ENCODE measurements at places on chromosomes 11 and 22. TPM values are rescaled to one million over a fixed set of nuclear protein-coding genes. Genes with fewer than 3 reads are reported as not detected.

- DNase-seq = no peak
Observed at GRCh38 chr22:37326726-37327125, 44.4 kb downstream of the CYTH4 start.

- DNase-seq = no peak
Observed at GRCh38 chr11:31783252-31783651, 27.9 kb downstream of the PAX6 start.

- DNase-seq = no peak
Observed at GRCh38 chr11:9146477-9146876, 55.1 kb upstream of the SCUBE2 start.

DNA sequence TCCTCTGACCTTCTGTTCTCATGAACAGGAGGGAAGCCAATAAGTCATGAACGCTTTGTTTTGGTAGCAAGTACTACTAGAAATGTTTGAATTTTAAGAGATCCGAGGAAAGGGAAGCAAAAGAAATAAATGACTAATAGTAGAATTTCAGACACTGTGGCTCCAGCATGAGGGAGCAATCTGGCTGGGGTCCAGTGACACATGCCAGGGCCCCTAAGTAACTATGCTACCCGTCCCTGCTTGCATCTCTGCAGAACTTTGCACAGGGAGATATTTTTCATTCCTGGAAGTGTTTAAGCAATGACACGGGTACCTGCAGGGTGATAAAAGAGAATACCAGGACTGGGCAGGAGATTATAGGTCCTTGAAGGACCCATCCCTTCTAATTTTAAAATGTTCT is 7.3 kb upstream of the ADAMTS8 start:
- DNase-seq = no peak

DNA sequence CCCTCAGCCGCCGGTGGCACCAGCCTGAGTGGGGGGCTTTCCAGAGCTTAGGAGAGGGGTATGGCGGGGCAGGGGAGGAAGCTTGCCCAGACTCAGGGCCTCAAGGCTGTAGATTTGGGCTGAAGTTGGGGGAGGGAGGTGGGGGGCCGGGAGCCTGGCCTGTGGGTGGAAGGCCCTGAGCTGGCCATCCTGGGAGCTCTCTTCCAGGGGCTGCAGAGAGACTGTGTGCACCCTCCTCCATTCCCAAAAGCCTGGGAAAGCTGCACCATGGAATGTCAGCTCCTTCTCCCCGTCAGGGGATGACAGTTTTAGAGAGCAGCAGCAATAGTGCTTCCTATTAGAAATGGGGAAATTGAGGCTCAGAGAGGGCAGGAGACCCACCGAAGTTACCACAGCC is 1.0 kb downstream of the SYT12 start:
- DNase-seq = no peak

MYO7A gene
- 1.0 TPM for polyA plus RNA-seq

DNA sequence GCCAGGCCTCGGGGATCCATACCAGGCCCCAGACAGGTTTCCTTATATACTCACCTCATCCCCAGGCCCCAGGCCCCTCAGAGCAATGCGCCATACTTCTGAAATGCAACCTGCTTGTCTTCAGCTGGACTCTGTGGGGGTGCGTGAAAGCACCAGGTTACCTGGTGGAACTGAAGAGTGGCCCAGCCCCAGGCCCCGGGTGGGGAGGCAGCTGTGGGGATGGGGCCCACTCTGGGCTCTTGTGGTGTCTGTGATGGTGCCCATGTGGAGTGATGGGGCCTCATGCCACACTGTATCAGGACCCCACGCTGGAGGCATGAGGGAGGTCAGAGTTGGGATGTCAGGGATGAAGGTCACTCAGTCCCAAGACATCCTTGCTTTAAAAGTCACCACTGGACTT is 999.0 kb downstream of the BRD1 start:
- no peak for DNase-seq

- DNase-seq = no peak
Observed at GRCh38 chr11:93188726-93189125, 9.1 kb downstream of the SLC36A4 start.

- DNase-seq = peak; percentile 43
Observed at GRCh38 chr11:62974848-62975522, 9.8 kb downstream of the SLC22A6 start.

SEZ6L gene
- 0.04 TPM for polyA plus RNA-seq

DNA sequence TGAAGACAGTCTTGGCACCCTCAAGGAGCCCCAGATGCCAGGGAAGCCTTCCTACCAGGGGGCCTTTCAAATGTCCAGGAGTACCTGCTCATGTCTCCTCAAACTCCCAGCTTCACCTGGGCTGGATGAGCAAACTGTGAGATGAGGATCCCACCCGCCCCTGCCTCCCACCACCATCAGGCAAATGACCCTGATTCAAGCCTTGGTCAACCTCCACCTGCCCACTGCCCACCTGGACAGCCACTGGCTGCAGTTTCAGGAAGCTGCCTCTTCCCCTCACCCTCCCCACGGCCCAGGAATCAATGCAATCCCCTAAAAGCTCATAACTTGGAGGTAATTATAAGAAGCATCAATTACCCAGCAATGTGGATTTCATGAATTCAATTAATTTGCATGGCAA is 122.7 kb downstream of the BUD13 start:
- DNase-seq = no peak

- DNase-seq = no peak
Observed at GRCh38 chr22:44405661-44406060, 92.4 kb downstream of the RTL6 start.

- DNase-seq = no peak
Observed at GRCh38 chr11:127275774-127276173, 275.2 kb upstream of the KIRREL3 start.

RIMBP3C gene
- not detected for polyA plus RNA-seq

DNA sequence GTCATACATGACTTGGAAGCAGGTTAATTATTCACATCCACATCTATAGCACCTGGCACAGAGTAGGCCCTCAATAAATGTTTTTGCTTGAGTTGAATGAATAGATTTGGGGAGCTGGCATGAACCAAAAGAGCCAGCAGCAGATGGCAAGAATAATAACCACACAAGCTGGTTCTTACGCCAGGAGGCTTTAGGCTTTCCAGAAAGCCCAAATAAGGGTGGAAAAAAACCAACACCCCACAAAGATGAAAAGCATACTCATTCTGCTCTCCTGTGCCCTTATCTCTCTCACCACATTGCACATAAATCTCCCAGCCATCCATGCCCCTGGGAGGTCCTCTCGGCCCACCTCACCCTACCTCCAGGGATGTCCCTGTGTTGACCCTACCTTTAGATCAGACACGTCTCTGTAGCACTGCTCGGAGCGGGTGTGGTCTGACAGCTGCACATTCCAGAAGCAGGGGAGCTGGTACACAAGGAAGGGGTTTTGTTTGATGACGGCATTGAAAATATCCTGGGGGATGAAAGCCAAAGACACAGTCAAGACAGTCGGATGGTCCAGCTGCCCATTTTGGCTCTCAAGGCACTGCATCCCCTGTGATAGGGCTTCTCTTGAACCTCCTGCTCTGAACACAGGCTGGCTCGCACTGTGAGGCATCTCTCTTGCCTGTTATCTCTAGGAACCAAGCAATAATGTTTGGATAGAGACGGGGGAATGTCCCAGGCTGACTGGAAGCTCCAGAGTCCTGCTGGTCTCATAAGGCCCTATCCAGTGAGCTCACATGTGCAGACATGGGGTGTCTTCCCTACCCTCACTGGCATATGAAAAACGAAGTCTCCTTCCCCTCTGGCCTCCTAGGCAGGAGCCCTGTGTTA is 323.6 kb upstream of the SYN3 start:
- DNase-seq = no peak

DNA sequence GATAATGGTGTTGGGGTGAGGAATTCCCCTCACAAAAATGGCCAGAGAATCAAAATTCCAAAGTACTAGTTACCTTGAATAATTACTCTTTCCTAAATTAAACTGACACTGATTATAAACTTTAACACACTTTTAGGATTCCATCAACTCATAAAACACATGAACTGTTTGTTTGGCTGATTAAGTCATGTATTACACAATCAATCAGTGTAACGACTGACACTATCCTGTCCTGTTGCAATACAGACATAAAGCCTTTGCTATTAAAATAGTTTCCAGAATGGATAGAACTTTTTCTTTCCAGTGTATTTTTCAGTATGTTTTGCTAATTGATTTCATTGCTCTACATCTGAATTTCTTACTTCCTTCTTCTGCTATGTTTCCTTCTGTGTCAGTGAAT is 1709.4 kb upstream of the RAG2 start:
- DNase-seq = no peak

GRCh38 chr11:32902089-32902665 is 9.6 kb downstream of the QSER1 start:
- DNase-seq = no peak

- no peak for DNase-seq
Observed at GRCh38 chr22:38865201-38866023, 6.6 kb downstream of the CBX6 start.

DNA sequence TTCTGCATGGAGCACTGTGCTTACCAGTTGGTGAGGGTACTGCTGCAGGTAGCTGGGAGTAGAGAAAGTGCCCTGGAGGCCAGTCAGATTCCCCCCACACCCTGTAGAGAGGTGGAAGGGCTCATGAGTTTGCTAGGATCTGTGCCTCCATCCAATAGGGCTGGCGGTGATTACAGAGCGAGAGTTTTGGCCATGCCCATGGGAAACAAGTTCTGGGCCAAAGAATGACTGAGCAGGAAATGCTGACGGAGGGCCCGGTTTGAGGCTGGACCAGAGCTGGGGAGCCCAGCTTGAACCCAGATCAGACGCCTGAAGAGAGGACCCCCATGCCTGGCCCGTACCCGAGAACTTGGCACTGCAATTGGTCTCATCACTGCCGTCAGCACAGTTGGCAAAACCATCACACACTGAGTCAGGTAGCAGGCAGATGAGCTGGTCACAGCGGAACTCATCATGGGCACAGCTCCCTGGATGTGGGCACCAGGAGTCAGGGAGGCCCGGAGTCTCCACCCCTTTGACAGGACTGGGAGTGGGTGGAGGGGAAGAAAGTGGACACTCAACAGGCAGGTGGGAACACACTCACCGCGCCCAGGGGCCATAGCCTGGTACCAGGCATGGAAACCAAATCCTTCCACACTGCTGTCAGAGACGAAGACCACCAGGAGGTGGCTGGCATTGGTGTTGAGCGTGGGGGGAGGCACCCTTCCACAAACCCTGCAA is 2.1 kb downstream of the MFRP start:
- DNase-seq = no peak

GRCh38 chr11:10770626-10771254 is 19.7 kb downstream of the CTR9 start:
- peak; percentile 58 for DNase-seq

GRCh38 chr11:26698224-26698623 is 23.6 kb downstream of the SLC5A12 start:
- DNase-seq = no peak

DNA sequence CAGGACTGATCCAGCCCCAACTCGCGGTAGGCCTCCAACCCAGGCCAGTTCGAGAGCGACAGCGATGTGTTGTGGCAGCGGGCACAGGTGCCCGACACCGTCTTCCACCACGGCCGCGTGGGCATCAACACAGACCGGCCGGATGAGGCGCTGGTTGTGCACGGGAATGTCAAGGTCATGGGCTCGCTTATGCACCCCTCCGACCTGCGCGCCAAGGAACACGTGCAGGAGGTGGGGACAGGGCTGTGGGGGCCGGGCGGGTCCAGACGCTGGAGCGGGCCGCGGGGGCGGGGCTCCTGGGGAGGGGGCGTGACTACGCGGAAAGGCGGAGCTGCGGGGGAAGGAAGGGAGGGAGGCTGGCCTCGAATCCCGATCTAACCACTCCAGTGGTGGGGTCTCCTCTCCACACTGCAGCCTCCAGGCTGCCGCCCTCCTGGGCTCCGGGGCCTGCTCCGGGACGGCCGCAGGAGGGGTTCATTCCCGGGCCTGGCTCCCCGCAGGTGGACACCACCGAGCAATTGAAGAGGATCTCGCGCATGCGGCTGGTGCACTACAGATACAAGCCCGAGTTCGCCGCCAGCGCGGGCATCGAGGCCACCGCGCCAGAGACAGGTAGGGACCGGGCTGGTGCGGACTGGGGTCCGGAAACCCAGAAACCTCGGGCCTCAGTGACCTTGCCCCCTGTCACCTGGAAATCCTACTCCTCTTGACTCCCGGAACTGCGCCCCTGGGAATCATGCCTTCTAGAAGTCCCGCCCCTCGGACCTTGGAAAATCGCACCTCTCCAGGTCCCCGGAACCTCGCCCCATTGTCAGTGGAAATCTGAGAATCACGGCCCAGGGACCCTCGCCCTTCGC is 14.9 kb downstream of the TMEM258 start:
- DNase-seq = peak; percentile 70

DNA sequence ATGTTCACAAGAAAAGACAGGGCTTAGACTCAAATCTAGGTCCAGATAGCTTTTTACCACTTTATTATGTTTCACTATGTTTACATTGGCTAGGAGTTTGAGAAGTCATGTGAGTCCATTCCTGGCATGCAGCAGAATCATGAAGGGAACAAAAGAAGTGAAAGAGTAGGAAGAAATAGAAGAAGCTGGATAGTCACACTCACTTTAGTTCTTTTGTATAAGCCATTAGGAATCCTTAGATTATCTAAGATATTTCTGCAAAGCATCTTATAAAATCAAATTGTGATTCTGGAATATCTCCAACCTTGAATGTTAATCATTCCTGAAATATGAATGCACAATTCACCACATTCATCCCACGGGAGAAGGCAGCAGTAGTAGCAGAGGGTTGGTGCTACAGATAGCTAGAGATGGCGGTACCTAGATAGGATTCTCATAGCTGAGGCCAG is 31.9 kb downstream of the MAML2 start:
- no peak for DNase-seq

DNA sequence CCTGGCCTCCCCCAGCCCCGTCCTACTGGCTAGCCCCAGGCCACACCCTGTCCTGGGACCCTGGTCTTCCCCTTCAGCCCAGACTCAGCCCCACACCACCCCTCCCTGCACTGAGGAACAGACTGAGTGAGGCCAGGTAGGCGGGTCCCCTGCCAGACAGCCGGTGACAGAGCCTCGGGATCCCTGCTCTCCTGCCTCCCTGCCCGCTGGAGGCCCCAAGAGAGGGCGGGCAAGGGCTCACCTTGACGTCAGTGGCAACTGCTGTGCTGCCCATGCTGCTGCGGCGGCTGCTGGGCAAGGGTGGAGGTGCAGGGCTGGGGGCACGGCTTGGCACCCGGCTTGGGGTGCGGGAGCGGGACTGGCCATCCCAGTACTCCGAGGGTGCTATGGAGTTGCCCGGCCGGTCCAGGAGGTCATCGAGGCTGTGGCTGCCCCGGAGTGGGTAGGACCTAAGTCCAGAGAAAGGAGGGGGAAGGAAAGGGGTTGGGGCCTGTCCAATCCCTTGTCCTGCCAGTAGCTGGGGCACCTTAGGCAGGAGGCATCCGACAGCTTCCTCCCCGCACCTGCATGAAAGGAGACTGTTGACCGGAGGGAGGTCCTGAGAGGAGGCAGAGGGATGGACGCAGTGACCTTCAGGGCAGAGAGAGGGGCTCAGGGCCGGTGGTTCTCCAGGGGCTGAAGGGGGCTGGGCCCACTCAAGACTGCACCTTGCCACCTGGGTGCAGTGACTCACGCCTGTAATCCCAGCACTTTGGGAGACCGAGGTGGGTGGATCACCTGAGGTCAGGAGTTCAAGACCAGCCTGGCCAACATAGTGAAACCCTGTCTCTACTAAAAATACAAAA is 2.2 kb upstream of the SLC16A8 start:
- no peak for DNase-seq

DNA sequence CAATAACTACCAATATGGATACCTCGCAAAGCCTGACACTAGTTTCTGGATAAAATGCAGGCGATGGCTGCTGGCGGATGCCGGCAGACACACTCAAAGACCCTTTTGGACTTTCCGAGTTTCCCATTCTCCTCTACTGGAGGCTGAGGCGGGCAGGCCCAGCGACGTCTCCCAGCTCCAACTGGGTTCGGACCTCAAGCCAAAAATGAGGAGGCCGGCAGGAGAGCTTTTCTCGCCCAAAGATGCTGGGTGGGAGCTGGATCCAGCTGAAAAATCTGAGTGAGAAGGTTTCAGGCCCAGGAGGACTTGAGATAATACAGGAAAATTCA is 428 bp upstream of the FEZ1 start:
- no peak for DNase-seq

All from heart left ventricle (tissue), 16 donors.